OCI-LY7 (cell line): ENCODE measurements at places on chromosomes 16 and 17.
A peak's percentile ranks its signal among the peaks of the same experiment; 100 is the strongest.

- peak; percentile 29 for DNase-seq
Observed at GRCh38 chr17:8056232-8056975, 17.5 kb downstream of the ALOX15B start.

GRCh38 chr16:30998852-30999761, 11.3 kb downstream of the STX1B start:
- no peak for DNase-seq

DNA sequence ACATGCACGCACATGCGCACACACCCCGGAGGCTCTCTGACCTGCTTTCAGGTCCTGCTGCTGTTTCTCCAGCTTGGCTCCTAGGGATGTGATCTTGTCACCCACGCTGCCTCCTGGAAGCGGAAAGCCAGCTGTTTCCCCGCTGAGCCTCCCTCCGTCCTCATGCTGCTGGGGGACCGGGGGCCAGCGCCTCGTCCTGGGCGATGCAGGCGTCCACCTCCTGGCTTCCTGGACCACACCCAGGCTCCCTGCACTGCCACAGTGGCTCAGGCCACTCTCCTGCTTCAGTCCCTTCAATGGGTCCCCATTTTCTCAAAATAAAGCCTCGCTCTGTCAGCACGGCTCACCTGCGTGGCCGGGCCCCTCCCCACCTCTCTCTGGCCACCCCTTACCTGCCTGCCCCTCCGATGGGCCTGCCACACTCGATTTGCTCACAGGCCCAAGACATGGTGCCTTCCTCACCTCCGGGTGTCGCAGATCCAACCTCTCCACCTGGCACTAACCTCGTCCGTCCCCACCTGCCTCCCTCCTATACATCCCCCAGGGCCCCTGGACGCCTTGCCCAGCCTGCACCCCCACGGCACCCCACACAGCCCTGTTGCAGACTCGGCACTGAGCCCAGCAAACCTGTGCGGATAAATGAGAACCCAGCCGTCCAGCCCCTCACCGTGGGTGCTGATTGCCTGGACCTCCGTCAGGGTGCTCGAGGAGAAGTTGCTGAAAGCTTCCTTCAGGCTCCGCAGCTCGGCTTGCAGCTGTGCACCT, 6.6 kb downstream of the ASGR2 start:
- DNase-seq: no peak

DNA sequence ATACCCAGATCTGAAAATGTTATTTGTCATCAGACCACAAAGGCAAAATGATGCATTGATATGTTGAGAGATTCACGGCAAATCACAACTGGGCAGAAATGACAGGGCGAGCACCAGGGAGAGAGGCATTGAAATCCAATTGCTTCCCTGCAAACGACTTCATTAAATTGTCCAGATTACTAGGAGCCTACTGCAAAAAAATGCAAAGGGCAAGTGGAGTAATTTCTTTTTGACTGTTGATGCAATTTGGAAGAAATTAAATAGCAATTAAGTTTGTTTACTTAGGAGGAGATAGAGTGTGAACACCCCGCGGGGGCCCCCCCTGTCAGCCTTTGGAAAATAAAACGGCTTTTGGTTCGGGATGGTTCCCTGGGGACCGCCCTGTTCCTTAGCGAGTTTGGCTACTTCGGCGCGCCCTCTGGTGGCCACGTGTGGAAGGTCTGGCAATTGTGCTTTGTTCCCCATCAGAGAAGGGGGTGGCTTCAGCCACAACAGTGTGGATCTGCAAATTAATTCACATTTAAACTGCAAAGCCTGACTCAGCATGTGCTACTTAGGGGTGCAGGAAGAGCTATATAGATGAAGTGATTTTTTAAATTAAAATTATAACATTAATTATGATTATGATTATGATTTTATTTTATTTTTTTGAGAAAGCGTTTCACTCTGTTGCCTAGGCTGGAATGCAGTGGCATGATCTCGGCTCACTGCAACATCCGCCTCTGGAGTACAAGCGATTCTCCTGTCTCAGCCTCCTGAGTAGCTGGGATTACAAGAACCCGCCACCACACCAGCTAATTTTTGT, 14.5 kb upstream of the TMC7 start:
- DNase-seq: peak; percentile 73

DNA sequence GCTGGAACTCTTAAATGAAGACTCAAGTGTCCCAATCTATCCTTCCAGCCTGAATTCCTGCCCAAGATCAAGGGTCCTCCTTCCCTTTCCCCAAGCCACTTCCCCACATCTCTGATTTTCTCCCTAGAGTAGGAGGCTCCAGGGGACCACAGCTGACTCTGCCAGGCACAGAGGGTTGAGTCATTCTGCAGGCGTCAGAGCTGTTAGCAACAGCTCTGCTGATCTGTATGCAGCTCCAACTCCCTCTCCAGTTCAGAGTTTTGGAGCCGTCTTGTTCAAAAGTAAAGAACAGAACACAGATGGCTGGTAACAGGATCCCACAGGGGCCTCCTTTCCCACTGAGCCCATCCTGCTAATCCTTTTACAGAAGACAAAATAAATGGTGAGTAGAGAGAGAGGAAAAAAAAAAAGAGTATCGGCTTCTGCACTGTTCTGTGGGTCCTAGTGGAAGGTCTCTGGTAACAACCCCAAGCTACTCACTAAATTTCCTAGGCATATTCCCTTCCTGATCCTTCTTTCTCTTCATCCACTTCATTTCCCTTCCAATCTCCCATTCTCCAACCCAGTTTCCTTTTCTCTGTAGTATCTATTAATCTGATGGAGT, 13.4 kb upstream of the TAOK1 start:
- DNase-seq: no peak

GRCh38 chr17:69592692-69593350, 178.3 kb downstream of the MAP2K6 start:
- DNase-seq: no peak

DNA sequence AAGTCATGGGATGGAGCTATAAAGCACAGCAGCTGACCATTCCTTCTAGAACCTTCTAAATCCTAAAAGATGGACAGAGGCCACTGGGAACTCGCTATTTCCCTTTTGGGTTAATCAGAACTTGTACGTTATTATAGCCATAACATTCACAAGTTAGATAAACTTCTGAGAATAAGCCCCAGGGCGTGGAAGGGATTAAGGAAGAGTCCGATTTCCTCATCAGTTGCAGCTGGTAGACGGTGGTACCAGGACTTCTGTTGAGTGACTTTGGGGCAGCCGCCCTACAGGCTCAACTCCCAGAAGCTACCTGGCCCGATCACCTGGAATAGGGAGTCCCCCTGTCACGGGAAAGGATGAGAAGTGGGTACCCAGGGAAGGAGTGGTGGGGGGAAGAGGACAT, 370.1 kb upstream of the ZFHX3 start:
- DNase-seq: no peak

DNA sequence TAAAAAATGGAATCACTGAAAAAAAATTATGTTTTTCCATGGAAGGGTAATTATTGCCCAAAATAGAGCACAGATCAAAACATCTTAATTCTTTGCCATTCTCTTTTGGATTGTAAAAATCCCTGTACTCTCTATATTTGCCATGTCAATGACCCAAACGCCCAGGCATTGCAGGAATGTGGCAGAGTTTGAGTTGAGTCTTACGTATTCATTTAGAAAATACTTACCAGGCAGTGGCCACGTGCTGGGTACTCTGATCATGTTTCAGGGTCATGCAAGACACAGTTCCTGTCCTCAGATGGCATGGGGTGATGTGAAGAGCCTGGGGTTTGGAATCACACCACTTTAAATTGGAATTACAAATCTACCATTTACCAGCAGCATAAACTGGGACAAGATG, 267.7 kb downstream of the ABCC12 start:
- DNase-seq: no peak

- no peak for DNase-seq
Observed at GRCh38 chr17:55238179-55238930, 26.4 kb upstream of the HLF start.

DNA sequence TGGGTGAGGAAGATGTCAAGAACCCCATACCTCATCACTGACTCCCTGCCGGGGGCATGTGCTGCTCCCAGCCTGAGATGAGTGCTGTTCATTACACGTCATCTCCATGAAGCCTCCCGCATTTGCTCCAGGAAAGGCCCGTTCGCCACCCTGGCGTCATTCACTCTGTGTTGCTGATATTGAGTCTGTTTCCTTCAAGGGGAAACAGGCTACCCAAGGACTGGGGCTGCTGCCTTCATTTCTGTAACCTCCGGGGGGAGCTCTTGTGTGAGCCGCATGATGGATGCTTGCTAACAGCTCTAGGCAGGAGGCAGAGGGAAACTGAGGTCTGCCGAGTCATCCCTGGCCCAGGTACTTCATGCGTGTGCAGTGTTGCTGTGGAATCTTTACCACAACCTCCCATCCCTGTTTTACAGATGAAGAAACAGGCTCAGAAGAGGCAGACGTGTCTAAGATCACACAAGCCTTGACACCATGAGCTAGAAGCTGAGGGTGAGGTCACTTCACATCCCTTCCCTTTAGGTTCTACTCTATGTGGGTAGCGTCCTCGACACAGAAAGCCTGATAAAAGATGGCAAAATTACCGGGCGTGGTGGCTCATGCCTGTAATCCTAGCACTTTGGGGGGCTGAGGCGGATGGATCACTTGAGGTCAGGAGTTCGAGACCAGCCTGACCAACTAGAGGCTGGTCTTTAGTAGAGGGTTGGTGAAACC, 3.5 kb upstream of the ARMC5 start:
- peak; percentile 61 for DNase-seq

- DNase-seq: no peak
Observed at GRCh38 chr16:82753821-82754220, 127.1 kb downstream of the CDH13 start.

- DNase-seq: no peak
Observed at GRCh38 chr17:1617620-1618174, 10.9 kb downstream of the SLC43A2 start.

DNA sequence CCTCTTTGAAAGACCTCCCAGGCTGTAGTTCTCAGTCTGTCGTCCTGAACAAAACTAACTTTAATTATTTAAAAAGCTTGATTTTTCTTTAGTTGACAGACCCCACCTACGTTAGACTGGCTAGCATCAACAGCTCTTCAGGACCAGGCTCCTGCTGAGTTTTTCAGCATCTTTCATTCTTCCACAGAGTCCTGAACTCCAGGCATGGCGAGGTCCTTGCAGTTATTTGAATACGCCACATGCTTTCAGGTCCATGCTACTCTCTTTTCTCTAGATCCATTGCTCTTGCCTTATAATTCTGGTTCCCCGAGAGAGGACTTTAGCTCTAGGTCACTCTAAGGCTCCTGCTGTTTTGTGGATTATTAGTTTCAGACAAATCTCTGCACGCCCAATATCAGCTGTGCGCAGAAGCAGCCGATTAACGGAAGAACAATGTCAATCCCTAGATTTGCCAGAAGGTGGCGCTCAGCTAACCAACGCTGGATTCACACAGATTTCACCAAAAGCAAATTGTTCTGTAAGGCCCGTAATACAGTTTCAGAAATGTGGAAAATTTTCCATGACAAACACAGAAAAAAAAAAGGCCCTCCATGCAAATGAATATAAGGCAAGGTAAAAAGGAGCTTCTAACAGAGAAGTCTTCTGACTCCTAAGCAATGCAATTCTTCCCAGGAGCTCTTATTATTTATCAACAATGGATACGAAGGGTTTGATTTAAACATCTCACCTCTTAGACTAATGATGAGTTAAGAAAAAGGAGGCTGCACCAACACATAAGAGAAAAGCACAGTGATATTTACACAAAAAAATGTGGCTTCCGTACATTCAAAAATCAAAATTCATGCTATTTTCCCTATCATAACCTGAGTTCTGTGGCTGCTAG, 33.5 kb upstream of the BCO1 start:
- DNase-seq: peak; percentile 46

- DNase-seq: no peak
Observed at GRCh38 chr17:44916781-44917241, 1.5 kb upstream of the GFAP start.

- DNase-seq: no peak
Observed at GRCh38 chr17:74702116-74702871, 10.4 kb downstream of the CD300LF start.

DNA sequence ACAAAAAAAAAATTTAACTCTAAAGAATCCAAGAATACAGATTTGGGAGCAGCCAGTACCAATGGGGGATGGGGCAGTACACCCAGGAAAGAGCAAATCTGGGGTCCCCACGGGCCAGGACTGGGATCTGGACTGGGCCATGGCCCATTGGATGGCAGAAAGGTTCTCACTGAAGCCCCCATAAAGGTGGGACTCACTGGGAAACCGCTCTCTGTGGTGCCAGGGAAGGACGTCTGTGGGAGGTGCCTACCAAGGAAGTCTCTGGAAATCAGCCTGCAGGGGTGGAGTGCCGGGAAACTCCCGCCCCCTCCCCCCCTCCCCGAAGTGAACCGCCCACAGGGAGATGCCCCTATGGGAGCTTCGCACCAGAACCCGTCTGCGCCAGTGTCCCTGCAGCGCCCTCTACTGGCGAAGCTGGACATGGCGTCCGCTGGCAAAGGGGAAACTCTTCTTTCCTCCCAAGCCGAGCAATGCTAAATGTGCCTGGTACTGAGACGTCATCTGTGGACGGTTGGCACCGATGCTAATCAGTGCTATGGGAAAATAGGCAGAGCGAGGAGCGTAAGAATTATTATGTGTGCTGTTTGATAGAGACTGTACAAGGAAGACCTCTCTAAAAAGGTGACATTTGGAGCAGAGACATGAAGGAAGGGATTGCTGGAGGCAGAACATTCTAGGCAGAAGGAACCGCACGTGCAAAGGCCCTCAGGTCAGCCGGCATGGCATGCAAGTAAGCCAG, 671.1 kb downstream of the WWOX start:
- DNase-seq: peak; percentile 61

GRCh38 chr16:62717026-62717425, 680.8 kb upstream of the CDH8 start:
- no peak for DNase-seq

- DNase-seq: no peak
Observed at GRCh38 chr17:7079581-7080455, at the start of gene CLEC10A. Gene CLEC10A (minus strand): TSS chr17:7080251. CDS start chr17:7078812, 1,439 bp downstream.

GRCh38 chr16:89697616-89698331, 3.7 kb downstream of the SPATA2L start:
- DNase-seq: no peak

DNA sequence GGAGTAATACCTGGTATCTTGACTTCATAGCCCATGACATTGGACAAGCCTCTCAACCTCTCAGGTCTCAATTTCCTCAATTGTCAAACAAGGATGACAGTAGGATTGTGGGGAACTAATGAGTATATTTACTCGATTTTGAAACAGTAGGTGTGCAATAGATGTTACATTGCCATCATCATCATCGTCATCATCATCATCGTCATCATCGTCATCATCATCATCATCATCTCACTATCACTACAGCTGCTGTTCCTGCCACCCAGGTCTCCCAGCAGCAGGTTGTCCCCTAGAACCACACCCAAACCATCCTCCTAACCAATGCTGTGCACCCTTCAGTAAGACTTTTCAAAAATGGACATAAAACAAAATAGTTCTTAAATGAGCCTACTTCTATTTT, 24.8 kb upstream of the CDRT4 start:
- no peak for DNase-seq
